ENCODE measurements at places on chromosomes 3 and 15.

- no peak for DNase-seq
These were observed 57.8 kb downstream of the NCEH1 start for GRCh38 chr3:172653004-172653572.

DNA sequence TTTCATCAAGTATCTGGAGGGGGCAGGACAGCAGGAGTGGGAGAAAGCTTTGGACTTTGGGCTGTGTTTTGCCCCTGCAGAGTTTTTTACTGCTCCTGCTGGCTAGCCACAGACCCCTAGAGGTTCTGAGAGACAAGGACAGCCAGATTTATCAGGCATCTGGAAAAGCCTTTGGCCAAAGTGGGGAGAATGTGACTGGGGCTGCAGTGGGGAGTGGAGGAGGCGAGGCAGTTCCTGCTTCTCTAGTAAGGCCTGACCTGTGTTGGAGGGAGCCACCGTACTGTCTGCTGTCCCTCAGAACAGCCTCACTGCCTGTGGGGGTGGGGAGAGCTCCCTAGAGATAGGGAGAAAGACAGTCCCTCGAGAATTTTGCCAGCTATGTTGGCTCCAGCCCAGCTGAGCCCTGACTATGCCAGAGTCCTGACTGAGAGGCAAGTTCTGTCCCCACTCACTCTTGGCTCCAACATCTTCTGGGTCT lies 2.2 kb downstream of the ALPK3 start:
- no peak for DNase-seq

- DNase-seq, result peak; percentile 15
These were observed 5.5 kb upstream of the GP5 start for GRCh38 chr3:194404365-194405140.

GRCh38 chr3:9613056-9613748 lies 36.1 kb upstream of the MTMR14 start:
- DNase-seq, result no peak

DNA sequence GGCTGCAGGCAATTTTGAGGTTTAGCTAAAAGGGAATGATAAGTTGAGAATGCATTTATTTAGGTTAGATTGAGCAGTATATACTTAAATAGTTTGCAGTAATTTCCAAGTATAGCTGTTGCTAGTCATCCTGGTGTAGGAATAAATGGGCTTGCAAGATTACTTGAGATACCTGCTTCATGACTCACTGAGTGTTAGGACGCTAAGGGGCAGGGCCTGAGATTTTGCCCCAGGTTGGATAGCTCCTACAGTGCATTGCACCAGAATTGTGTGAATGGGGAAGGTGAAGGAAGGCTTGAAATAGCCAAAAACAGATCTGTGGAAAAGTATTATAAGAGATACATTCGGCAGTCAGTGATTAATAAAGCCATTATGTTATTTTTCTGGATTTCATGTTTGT lies 72.8 kb downstream of the KCNH8 start:
- no peak for DNase-seq
